Tongue (tissue), 3 donors: ENCODE measurements at places on chromosomes 12 and 14. TPM values are rescaled to one million over a fixed set of nuclear protein-coding genes. Genes with fewer than 3 reads are reported as not detected.

The PTCSC3 gene
- total RNA-seq: not detected

The ZNF385A gene
- 30.4 TPM for total RNA-seq

The CDKL1 gene
- total RNA-seq: 5.5 TPM

The LBHD2 gene
- not detected for total RNA-seq

The SMOC1 gene
- total RNA-seq: 4.0 TPM

The IGF1 gene
- total RNA-seq: 72.9 TPM

The AACS gene
- 35.3 TPM for total RNA-seq
